ENCODE measurements at places on chromosomes 5 and 9.

- DNase-seq = peak; percentile 42
Observed at GRCh38 chr5:1523793-1524480, at the start of gene LPCAT1. Gene LPCAT1 (minus strand): TSS chr5:1523960. CDS start chr5:1523844, 116 bp downstream.

- no peak for DNase-seq
Observed at GRCh38 chr9:68768619-68769018, 63.6 kb downstream of the PIP5K1B start.

GRCh38 chr5:21574438-21574837 is 1278.7 kb downstream of the CDH12 start:
- no peak for DNase-seq

DNA sequence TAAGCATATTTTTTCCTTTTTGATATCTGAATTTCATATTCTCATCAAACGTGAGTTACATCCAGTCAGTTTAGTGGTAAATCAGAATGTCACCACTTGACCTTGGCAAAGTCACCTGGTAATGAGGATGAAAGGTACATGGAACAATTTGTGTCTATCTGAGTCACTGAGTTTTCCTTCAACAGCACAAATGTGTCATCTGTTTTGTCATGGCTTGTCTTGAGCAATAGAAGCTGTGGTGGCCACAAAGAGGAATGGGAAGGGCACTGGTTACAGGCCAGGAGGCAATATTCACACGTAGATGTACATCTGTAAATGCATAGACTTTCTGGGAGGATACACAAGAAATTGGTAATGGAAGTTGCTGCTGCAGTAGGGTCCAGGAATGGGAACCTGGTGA is 8.4 kb upstream of the ZNF474 start:
- no peak for DNase-seq

DNA sequence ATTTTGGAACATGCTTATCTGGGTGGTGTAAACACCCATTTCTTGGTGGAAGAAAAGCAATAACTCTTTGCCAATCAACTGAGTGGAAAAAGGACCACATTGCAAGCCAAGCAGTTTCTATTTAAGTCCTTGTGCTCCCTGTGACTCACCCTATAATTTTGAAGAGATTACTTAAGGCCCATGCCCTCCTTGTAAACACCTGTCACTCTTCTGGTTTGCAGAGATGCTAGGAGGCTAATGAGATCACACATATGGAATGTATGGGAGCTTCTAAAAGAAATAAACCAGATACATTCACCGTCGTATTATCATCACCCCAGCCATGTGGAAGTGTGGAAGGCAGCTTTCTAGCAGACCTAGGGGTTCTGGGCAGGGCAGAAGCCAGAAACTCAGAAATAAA is 337.1 kb downstream of the GADD45G start:
- no peak for DNase-seq

- no peak for DNase-seq
Observed at GRCh38 chr5:148969291-148969690, 93.6 kb downstream of the SH3TC2 start.

GRCh38 chr9:18485714-18486113 is 11.8 kb downstream of the ADAMTSL1 start:
- DNase-seq = no peak

DNA sequence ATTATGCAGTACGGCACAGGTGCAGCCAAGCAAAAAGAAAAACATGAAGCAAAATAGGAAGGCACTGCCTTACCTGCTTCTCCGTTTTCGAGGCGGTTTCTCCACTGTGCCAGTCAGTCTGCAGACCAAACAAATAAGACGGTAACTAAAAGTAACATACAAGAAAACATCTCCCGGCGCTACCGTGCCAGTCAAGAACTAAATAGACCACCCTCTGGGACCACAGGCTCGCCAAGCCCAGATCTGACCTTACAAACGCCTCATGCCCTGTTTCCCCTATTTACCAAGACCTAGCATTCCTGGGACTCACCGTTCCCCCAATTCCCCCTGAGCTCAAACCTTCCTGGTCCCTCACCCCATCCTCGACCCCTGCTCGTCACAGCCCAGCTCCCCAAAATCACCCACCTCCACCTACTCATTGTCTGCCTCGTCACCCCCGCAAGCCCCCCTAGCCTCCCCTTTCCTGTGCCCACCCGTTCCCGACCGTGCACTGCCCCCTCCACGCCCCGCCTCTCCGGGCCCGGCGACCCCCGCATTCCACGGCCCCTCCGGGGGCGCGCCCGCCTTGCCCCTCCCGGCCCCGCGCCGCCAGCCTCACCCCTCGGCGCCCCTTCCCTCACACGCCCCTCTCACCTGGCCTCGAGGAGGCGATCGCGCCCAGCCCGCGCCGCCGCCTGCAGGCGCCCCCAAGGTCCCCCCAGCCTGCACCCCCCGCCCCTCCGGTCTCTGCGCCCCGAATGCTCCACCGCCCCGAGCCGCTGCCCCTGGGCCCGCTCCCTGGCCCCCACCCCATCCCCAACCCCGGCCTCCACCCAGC is 560 bp downstream of the SCAI start:
- DNase-seq = no peak

DNA sequence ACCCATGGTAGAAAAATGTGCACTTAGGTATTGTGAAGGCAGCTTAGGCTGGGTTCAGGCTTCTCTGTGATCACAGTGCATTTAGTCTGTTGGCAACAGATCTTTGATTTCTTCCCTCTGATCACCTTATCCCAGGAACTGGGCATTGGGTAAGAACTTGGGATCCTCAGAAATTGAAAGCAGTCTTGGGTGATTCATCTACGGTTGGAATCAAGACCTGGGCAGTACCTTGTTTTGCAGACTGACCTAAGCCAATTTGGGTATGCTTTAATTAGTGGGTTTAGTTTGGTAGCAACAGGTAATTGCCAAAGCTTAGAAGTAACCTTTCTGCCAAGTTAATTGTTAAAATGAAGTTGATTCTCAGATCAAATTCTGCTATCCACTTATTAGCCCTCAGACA is 17.8 kb downstream of the ENTREP1 start:
- DNase-seq = no peak

- no peak for DNase-seq
Observed at GRCh38 chr9:36123515-36123914, 13.0 kb upstream of the GLIPR2 start.

GRCh38 chr5:178625679-178626483 is 969 bp downstream of the CLK4 start:
- DNase-seq = no peak

- no peak for DNase-seq
Observed at GRCh38 chr9:21153336-21154017, 11.8 kb upstream of the IFNW1 start.

DNA sequence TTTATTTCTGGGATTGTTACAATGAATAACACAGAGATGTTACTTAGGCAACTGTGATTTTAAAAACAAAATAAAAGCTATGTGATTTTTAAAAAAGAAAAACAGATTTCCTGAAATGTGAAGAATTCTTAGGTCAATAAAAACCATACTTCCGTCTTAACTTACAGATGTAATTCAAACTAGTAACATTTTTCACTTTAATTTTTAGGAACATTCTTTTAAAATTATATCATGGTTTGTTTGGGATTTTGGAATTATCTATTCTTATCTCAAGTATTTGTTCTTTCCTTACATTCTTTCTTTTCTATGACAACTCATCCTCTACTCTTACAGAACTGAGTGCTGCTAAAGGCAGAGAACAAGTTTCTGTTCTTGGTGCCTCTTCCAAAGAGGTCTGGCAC is 159.5 kb downstream of the RAPGEF6 start:
- DNase-seq = no peak

Measured in activated CD8-positive, alpha-beta memory T cell treated with anti-CD3 and anti-CD28 coated beads for 4 hours (primary cell).